NCI-H446 treated with DMSO at 0.1 percent for 48 hours (cell line): ENCODE measurements at places on chromosomes 5 and 9.
A peak's percentile ranks its signal among the peaks of the same experiment; 100 is the strongest.

DNA sequence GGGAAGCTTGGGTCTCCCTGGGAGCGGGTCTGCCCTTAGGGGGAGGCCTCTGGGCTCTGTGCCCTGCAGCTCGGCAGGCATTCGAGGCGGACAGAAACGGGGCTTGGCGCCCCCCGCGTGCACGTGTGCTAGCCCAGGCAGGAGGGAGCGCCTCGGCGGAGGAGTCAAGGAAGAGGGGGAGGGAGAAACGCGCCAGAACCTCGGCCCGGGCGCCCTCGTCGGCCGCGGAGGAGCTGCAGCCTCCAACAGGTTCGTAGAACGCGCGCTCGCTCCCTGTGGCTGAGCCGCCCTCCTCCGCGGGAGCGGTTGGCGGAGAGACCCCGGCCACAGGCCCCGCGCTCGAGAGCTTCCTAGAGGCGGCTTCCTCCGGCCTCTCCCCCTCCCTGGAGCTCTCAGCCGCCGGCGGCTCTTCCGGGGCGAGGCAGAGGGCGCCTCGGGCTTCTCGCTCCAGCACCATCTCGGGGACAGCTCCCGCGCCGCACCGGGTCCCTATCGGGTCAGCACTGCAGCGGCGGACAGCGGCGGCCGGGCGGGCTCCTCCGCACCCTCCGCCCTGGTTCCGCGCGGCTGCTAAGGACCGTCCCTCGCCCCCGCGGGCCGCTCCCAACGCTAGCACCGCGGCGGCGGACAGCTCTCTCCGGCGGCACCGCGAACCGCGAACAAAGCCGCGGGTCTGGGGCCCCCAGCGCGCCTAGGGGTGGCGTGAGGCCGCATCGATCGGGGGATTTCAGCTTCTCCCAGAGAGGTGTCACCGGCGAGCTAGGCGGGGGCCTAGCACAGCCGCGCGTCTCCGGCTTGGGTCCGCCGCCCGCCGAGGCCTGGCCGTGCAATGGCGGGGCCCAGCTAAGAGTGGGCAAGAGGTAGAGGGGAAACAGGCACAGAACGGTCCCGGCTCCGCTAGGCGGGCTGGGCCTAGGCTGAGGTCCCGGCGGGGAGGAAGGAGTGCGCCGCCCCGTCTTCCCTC, 74.6 kb upstream of the CPLX2 start:
- DNase-seq: peak; percentile 55

DNA sequence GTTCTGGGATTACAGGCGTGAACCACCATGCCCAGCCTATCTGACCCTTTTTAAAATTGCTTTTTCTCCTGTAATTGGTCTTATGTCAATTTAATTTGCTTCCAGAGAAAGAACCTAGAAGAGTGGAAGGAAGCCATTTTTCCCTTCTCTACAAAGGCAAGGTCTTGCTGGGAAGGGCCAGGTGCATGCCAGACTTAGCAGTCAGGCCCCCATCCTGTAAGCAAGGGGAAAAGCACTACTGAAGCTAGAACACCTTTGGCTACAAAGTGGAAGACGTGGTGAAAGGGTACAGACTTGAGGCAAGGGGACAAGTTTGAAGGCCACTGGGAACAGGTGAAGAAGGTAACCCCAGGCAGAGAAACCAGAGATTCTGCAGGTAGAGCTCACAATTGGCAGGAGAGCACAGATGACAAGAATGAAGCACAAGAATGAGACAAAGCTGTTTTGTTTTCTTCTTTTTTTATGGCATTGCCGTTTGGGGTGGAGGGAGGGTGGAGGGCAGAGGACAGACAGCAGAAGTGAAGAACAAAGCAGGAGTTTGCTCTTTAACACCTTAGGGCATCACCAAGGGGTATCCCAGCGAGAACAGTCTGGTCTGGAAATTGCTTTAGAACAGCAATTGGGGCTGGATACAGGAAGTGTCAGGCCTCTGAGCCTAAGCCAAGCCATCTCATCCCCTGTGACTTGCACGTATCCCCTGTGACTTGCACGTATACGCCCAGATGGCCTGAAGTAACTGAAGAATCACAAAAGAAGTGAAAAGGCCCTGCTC, 72.9 kb downstream of the SERINC5 start:
- no peak for DNase-seq

DNA sequence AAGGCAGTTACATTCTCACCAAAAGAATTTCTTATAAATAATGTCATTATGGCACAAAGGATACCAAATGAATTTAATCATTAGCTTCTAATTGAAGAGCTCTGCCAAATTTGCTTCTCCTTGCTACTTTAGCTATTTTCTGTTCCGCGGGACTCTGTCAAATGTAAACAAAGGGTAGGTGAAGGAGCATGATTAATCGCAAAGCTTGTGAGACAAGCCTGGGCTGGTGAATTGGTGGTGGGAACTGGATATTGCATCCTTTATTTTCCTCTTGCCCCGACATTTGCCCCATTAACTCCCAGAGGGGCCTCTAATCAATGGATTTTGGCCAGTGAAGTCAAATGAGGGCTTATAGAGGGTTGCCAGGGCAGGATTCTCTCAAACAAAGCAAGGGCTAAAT, 234.2 kb upstream of the RFX3 start:
- no peak for DNase-seq

DNA sequence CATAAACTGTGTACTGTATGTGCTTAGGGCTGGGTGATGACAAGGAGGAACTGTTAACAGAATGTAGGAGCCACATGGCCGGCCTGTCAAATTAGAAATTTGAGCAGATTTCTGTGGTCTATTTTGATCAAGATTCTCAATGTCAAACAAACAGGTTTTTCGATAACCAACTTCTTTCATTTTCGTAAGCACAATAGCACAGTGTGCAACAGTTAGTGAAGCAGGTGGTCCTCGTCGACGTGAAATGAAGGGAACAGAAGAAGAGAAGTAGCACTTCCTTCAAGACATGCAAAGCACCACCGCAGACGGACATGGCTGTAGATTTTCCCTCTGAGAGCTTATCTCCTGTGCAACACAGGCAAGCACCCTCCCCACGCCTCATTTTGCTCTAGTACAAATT, 252.1 kb downstream of the CRB2 start:
- DNase-seq: no peak

DNA sequence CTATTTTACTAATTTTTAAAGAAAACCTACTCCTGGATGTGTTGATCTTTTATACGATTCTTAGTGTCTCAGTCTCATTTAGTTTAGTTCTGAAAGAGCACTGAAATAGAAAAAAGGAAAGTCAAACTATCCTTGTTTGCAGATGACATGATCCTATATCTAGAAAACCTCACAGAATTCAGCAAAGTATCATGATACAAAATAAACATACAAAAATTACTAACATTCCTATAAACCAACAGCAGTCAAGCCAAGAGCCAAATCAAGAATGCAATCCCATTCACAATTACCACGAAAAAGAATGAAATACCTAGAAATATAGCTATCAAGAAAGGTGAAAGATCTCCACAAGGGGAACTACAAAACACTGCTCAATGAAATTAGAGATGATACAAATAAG, 225.8 kb upstream of the CDH18 start:
- no peak for DNase-seq

GRCh38 chr5:101284736-101285375, 381.8 kb upstream of the ST8SIA4 start:
- DNase-seq: no peak

GRCh38 chr9:93129286-93129685, 4.8 kb downstream of the NINJ1 start:
- DNase-seq: no peak

DNA sequence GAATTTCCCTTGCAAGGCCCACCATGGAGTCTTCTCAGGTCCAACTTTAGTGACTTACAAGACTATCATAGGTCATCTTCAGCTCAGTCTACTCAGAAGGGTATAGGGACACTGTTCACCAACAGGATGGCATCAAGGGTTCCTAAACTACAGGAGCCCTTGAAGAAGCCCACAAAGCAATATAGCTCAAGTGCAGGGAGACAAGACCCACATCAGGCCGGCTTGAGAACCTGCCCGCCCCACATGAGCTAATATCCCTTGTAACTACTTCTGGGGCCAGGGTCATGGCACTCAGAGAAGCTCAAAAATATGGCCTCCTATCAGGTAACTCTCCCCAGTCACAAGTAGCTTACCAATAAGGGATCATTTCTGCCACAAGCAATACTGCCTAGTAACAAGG, 249.9 kb downstream of the CDK5RAP2 start:
- no peak for DNase-seq

- DNase-seq: no peak
Measured at GRCh38 chr5:121757753-121758152, 93.9 kb upstream of the FTMT start.

DNA sequence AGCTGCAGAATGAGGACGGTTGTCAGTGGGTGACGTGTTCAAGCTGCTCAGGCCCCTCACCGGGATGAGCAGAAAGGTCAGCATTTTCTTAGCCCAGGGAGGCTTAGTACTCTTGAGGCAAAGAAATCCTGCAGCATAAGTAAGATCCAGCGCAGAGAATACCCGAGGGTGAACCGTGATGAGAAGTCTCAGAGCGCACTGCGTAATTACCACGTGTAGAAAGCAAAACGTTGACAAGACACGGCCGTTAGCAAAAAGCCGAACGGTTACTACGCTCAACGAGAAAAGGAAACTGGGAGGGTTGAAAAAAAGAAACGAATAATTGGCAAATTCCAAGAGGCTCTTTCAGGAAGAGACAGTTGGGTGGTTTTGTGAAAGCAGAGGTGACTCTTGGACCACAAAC, 104.0 kb downstream of the COL23A1 start:
- DNase-seq: no peak

DNA sequence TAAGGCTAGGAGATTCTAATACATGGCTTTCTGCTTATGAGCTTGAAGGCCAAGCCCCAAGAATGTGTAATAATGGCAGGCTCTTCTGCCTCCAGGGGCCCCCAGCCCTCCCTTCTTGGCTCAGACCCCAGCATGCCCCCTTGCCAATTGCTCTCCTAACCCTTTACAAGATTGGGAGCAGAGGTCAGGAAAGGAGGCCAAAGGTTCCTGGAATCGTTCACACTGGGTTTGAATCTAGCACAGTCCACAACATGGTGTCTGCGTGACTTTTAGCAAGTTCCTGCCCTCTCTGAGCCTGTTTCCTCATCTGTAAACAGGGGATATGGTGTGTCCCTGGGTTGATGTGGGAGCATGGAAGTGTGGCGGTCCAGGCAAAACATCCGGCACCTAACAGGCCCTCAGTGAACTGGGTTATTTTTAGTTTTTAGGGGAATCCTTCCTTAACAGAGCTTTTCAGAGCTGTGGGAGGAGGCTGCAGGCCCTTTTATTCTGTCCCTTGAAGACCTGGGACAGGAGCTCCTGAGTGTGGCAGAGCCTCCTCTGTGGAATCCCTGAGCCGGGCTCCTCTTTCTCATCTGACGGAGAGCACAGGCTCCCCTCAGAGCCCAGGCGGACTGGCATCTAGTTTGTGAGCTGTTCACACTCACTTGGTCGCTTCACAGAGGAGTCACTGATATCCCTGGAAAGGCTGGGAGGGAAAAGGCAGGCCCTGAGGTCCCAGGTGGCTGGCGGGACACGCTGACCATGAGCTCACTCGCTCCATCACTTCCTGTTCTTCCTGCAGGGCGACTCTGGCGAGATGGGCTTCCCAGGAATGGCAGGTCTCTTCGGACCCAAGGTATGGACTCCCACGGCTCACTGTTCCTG, 23.4 kb upstream of the ORM1 start:
- DNase-seq: no peak
